ENCODE measurements at places on chromosomes 7 and 10. TPM values are rescaled to one million over a fixed set of nuclear protein-coding genes. Genes with fewer than 3 reads are reported as not detected.

DNA sequence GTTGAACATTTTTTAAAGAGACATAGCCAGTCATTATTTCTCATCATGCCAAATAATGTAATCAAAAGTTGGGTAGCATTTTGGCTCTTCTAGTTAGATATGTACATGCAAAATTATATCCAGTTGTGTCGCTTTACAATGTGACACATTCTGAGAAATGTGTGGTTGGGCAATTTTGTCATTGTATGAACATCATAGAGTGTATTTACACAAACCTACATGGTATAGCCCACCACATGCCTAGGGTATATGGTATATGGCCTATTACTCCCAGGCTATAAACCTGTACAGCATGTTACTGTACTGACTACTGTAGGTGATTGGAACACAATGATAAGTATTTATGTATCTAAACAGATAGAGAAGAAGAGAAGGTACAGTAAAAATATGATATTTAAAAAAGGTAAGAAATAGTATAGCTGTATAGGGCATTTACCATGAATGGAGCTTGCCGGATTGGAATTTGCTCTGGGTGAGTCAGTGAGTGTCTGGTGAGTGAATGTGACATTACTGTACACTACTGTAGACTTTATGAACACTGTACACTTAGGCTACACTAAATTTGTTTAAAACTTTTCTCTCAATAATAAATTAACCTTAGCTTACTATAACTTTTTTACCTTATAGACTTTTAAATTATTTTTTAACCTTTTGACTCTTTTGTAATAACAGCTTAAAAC lies 16.5 kb downstream of the ZNF365 start:
- no peak for DNase-seq

GRCh38 chr7:15323550-15323949 lies 238.3 kb downstream of the AGMO start:
- DNase-seq: no peak

OR2A5 gene
- not detected for total RNA-seq

GRCh38 chr7:136523571-136523970 lies 344.9 kb upstream of the CHRM2 start:
- no peak for DNase-seq

DNA sequence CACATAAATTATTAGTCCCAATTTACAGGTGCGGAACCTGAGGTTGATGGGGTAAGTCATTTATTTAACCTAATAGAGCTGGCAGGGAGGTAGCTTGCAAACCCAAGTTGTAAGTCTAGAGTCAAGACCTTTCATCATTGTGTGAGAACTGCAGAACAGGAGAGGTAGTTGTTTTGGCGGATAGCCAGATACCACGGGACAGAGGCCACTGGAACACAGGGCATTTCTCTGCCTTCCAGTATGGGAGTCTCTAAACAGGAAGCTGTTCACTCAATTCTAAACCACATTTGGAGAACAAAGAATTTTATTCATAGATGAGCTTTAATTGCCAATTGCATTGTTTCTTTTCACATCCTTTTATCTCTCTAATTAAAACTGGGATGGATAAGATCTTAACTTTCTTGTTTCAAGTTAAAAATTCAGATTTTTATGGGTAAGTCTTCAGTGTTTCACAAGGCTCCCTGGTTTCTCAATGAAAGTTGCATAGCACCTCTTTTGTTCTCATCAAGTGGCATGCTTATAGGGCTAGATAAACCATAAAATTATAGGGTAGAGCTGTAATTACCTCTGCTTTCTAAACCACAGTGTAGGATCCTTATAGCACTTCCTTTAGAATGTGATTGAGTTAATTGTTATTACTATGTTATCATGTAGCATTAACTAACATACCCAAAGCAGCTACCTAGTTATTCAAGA lies 489.0 kb downstream of the GATA3 start:
- no peak for DNase-seq

GATA3 gene
- 0.55 TPM for total RNA-seq
